Right ventricle myocardium inferior (tissue), 1 donor: ENCODE measurements at places on chromosomes 13 and 19.

DNA sequence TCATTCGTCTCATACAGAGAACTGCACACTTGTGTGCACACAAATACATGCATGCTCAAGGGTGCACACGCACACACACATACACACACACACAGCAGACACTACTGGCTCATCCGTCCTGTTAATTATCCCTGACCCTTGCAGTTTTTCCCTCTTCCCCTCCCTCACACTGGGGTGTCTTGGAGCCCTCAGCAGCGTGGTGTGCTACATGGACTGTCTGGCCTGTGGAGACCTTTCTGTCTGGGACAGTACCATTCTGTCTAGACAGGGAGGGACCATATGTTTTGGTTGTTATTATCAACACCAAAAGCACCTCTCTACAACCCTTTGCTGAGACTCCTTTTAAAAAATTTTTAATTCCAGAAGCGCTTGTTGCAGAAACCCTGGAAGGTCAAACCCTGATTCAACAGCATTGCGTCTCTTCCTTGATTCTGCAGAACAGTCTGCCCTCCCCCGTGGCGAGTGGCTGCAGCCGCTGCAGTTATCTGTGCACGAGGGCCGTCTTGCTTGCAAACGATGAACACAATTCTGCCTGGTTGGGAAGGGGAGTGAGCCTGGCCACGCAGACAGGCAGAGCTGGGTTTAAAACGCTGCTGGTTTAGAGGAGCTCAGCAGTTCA, 374.0 kb downstream of the IRS2 start:
- DNase-seq: peak; percentile 82

GRCh38 chr13:112965573-112966115, 3.4 kb upstream of the MCF2L start:
- DNase-seq: no peak

DNA sequence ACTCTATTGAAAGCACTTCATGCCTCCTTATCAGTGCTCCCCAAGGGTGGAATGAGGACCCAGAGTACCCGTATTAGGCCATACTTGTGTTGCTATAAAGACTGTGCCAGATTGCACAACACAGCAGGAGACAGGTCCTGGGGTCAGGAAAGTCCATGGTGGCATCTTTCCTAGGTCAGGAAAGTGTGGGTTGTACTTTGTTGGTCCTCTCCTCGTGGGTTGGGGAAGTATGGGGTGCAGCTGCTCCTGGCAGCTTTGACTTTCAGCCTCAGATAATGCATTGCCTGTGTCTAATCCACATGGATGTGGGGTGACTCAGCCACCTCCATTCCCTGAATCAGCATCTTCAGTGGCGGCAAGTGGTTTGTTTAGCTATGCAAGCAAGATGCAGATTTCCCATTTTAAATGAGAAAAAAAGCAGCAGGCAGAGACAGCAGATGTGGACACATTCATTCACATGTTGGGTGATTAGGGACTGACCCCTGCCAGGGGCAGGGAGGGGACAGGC, 8.4 kb upstream of the CYP2B6 start:
- DNase-seq: no peak

DNA sequence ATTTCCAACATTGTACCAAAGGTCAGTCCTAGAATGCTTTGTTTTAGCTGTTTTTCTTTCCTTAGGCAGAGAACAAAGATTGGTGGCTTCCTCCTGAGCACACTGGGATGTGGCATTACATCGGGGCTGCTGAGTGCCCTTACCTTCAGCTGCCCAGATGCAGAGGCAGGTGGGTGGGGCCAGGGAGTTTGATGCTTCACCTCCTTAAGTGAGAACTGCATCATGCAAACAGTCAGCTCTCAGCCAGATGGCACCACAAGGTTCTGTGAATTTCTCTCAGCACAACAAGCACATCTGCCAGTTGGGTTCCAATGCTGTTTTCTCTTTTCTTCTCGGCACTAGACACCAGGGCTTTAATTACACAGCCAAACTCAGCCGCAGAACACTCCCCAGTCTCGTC, 87.4 kb upstream of the UBL3 start:
- DNase-seq: no peak

DNA sequence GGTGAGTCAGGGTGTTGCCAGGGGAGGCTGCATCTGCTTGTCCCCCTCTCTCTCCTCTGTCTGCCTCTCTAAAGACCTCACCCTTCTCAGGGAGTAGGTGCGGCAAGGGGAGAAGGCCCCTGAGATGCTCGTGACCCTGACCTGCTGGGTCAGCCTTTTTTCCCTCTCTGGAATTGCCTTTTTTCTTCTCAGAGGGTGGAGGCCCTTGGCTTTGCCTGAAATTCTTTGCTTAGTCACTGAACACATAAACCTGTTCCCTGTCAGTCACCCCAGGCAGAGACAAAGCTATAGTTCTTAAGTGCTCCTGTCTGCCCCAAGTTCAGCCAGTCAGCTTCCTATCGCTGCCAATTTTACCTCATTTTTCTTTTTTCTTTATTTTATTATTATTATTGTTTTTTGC, 35.2 kb upstream of the PEG3 start:
- DNase-seq: no peak

- DNase-seq: no peak
These were observed 287.4 kb upstream of the NBEA start for GRCh38 chr13:34654647-34655046.

DNA sequence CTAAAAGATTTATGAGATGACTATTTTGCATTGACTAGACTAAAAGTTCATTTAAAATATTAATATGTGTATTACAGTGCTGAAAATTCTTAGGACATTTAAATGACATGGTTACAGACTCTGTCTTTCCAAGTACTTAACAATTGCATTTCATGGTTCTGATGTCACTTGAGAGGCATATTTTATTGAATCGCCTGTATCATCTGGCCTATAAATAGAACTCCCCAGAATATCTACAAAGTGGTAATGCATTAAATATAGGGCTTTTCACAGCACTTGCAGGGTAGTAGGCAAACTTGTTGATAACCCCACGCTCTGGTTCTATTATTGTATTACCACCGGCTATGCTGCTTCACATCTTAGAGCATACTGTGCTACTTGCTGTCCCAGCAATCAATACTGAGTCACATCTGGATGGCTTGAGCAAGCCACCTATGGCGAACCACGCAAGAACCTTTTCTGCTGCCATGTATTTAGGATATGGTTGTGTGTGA, 400.6 kb downstream of the HS6ST3 start:
- no peak for DNase-seq

- peak; percentile 90 for DNase-seq
These were observed at the start of gene MYH14 for GRCh38 chr19:50203281-50204080. TSS of gene MYH14 (plus strand) at chr19:50203622. CDS start at chr19:50210366, 6,744 bp downstream.

DNA sequence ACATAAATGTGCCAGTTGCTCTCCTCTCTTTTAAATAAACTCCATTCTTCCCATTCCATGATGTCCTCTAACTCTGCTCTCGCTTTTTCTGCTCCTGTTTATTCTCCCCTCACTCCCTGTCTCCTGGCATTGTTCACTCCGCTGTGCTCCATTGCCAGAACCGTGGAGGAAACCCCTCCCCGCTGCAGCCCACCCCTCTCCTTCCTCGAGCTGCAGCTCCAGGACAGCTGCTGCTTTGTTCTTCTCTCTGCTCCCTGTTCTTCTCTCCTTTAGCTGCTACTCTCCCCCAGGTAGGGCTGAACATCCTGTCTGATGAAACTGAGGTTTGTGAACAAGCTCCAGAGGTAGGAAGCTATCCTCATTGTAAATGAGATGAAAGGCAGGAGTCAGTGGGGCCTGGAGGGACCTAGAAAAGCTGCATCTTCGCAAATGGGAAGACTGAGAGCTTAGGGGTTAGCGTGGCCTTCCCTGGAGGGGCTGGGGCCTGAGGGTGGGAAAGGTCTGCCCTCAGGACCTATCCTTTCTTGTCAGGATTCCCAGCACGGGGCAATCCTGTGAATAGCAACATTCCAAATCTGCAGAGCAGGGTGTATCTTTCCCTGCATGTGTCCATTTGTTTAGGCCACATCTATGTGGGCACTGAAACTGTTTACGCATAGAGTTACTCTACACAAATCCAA, 243.7 kb downstream of the DNAJC15 start:
- DNase-seq: no peak

DNA sequence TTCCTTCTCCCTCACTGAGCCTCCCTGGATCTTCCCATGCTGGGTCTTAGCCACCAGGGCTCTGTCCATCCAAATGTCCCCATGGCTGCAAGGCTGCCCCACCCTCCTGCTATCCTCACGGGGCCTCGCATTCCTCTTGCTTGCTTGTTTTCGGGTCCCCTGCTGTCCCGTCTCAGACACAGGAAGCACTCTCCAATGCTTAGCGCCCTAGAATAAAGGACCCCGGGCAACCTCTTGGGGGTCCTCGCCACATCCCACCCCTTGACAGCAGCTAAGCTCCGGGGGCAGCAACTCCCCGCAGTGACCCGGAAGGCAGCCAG, 23.7 kb downstream of the SH3GL1 start:
- no peak for DNase-seq

DNA sequence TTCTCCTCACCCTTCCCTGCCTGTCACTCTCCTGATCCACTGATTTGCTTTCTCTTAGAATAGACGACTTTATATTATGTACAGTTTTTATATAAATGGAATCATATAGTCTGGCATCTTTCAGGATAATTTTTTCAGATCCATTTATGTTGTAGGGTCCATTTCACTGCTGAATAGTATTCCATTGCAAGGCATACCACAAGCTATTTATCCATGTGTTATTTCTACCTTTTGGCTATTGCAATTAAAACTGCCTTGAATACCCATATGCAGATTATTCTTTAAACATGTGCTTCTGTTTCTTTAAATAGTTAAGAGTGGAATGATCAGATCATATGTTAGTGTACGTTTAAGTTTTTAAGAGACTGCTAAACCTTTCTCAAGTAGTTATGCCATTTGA, 17.8 kb upstream of the ZNF177 start:
- DNase-seq: no peak

DNA sequence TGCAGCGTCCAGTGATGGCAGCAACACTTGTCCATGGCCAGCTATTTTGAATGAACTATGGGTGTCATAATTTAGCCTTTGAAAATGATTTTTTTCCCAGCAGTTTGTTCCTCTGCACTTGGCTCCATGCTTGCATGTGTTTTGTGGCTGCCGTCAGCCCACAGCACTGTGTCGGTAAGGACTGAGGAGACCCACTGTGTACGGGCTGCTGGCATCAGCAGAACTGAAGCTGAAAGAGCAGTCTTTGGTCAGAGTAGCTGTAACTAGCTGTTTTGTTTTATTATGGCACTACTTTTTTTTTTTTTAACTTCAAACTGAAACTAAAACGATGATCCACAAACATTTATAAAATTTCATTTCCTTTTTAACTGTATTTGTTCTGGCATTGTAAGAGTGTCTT, 50.3 kb upstream of the TEX29 start:
- no peak for DNase-seq

- no peak for DNase-seq
These were observed 113.2 kb downstream of the MYCBP2 start for GRCh38 chr13:77213644-77214043.

DNA sequence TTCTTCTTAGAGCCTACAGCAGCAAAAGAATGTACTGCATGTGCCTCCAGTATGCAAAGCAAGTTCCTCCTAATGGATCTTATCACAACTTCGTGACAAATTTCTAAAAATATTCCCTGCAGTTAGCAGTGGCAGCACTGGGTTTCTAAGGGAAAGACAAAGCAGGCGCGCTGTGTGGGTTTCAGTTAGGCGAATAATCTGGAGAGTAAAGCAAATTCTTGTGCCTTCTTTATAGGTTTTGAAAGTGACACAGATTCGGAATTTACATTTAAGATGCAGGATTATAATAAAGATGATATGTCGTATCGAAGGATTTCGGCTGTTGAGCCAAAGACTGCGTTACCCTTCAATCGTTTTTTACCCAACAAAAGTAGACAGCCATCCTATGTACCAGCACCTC, 167.9 kb downstream of the LMO7 start:
- DNase-seq: no peak

DNA sequence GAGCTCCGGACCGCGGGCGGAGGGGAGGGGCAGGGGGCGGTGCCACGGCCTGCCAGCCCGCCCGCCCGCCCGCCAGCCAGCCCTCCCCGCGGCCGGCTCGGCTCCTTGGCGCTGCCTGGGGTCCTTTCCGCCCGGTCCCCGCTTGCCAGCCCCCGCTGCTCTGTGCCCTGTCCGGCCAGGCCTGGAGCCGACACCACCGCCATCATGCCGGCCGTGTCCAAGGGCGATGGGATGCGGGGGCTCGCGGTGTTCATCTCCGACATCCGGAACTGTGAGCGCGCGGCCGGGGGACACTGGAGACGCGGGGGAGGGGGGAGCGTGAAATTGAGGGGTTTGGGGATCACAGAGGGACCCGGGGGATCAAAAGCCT, at the start of gene AP2A1:
Gene AP2A1, plus strand, starts transcription at position 72 of the 370 bp plus-strand sequence. Its CDS starts 133 bp downstream, at position 205.
- DNase-seq: no peak

- DNase-seq: peak; percentile 73
These were observed 3.4 kb upstream of the ZNF333 start for GRCh38 chr19:14686411-14686810.

- DNase-seq: peak; percentile 23
These were observed 15.4 kb upstream of the MATK start for GRCh38 chr19:3801412-3802096.

GRCh38 chr19:44588771-44589112, 24.6 kb upstream of the IGSF23 start:
- no peak for DNase-seq

- no peak for DNase-seq
These were observed 17.6 kb downstream of the ZNF791 start for GRCh38 chr19:12628040-12629022.

DNA sequence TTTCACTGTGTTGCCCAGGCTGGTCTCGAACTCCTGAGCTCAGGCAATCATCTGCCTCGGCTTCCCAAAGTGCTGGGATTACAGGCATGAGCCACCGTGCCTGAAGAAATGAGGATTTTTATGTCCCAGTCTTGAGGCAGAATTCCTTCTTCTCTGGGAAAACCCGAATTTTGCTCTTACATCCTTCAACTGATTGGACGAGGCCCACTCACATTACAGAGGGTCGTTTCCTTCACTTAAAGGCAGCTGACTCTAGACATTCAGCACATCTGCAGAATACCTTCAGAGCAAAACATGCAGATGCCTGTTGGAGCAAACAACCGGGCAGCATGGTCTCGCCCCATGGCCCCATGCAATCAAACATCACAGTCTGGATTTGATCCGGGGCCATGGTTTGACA, 36.3 kb upstream of the NFIC start:
- no peak for DNase-seq

GRCh38 chr13:113598481-113598880, 13.9 kb downstream of the TFDP1 start:
- no peak for DNase-seq

DNA sequence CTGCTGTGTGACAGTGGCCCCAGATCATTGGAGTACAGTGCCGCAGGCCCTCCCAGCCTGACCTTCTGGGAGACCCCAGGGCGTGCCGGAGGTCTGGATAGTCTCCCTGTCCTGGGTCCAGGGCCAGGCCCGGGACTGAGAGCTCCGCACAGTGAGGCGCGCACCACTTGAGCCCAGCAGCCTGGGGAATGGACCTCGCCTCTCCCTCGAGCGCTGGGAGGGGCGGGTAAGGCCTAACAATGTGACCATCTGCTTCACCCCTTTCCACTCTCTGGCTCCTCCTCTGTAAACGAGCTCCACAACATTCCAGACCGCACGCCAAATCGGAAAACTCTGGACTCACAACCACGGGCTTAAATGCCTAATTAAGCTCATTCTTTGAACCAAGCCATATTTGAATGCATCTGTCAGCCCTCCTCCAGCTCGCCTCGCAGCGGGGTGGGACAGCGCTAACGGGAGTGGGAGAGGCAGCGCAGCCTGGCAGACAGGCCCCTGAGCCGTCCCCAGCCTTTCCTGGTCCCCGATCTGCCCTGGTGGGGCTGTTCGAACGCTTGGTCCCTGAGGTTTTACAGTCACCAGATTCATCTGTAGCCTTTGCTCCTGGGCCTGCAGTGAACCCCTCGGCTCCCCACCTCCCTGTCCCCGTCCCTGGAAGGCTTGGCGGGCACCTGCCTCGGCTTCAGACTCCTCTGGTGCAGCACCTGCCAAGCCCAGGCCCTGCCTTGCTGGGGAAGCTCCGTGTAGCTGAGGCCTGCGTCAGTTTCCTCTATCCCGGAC, 120.7 kb upstream of the VSTM2B start:
- no peak for DNase-seq
